ENCODE measurements at places on chromosomes 12 and 14. TPM values are rescaled to one million over a fixed set of nuclear protein-coding genes. Genes with fewer than 3 reads are reported as not detected.

The PRH2 gene
- total RNA-seq, result not detected

GRCh38 chr12:29216266-29216665 lies 67.2 kb downstream of the FAR2 start:
- no peak overlapping the region for H3K4me3 ChIP-seq
- H3K27ac ChIP-seq, result no peak overlapping the region
- DNase-seq, result no peak
- H3K4me1 ChIP-seq, result no peaks in the 10 kb centered on the region

The ARMH4 gene
- total RNA-seq, result not detected

- no peak overlapping the region for H3K27ac ChIP-seq
- H3K27me3 ChIP-seq, result peaks cover 65% of the 10 kb centered on the region
- DNase-seq, result no peak
- peaks cover 5% of the 10 kb centered on the region for H3K4me1 ChIP-seq
These were observed 208.2 kb downstream of the KIF26A start for GRCh38 chr14:104346608-104347007.

GRCh38 chr12:67790660-67791059 lies 142.1 kb downstream of the DYRK2 start:
- H3K27ac ChIP-seq, result no peak overlapping the region
- peaks cover 5% of the 10 kb centered on the region for H3K4me1 ChIP-seq
- no peak for DNase-seq
- no peak overlapping the region for H3K4me3 ChIP-seq
- no peaks in the 10 kb centered on the region for H3K27me3 ChIP-seq

DNA sequence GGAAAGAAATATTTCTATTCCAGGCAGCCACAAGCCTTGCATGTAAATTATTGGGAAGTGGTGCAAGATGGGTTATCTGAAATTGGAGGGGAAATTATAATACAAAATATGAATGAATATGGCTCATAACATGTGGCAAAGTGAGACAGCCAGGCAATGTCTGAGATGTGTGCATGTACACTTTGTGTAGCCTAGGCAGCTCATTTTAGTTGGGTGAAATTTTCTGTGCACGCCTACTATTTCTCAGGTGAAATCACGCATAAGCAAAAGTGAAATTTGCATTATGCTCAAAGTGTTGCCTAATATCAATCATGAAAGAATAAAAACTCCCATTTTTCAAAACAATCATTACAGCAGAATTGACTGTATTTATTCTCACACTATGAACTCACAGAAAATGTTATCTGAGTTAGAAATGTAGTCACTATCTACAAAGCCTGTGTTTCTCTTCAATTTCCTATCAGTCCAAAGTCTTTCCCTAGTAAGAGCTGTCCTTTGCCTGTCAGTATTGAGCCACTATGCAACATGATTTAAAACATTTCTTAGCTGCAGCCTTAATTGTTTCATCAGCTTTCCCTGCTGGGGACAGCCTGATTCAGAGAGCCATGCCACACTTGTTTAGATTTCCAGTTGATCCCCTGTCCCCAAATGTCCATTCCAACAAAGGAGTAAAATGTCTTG lies 80.7 kb downstream of the EPS8 start:
- no peak overlapping the region for H3K4me3 ChIP-seq
- peaks cover 25% of the 10 kb centered on the region for H3K4me1 ChIP-seq
- H3K27me3 ChIP-seq, result no peaks in the 10 kb centered on the region
- no peak for DNase-seq

DNA sequence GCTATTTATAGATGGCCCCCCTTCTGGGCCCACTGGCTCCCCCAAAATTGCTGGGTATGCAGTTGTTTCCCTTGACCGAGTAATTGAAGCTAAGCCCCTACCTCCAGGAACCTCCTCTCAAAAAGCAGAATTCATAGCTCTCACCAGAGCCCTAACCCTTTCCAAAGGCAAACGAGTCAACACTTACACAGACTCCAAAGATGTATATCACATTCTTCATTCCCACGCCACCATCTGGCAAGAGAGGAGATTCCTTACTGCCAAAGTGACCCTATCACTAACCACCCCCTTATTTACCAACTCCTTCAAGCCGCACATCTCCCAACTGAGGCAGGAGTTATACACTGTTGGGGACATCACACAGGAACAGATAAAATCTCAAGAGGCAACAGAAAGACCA lies 66.8 kb downstream of the MOK start:
- peaks cover 7% of the 10 kb centered on the region for H3K36me3 ChIP-seq
- no peaks in the 10 kb centered on the region for H3K4me1 ChIP-seq
- H3K27me3 ChIP-seq, result no peaks in the 10 kb centered on the region
- DNase-seq, result no peak
- H3K4me3 ChIP-seq, result no peak overlapping the region

GRCh38 chr14:22448035-22448904 lies 140.8 kb downstream of the DAD1 start:
- no peak for DNase-seq
- H3K27ac ChIP-seq, result no peak overlapping the region
- H3K4me1 ChIP-seq, result no peaks in the 10 kb centered on the region
- no peak overlapping the region for H3K4me3 ChIP-seq

DNA sequence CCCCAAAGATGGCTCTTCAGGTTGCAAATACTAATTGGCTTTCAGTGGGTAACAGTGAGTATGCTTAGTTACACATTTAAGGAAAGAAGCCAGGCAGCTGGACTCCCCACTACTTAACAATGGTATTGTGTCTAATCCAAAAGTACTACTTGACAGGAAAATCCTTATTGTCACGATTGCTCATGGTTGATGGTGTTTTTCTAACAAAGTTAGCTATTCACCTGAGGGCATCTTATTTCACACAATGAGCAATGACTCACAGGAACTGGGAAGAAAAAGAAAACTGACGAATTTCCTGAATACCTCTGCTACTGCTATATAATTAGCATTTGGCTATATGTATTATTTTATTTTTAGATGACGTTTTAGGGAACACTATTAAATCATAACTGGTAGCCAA lies 33.4 kb upstream of the ALG10 start:
- H3K4me3 ChIP-seq, result no peak overlapping the region
- no peaks in the 10 kb centered on the region for H3K36me3 ChIP-seq
- peaks cover 4% of the 10 kb centered on the region for H3K4me1 ChIP-seq
- DNase-seq, result peak; percentile 67
- no peaks in the 10 kb centered on the region for H3K27me3 ChIP-seq
- H3K27ac ChIP-seq, result no peak overlapping the region

- H3K27me3 ChIP-seq, result no peaks in the 10 kb centered on the region
- no peak for DNase-seq
- no peak overlapping the region for H3K4me3 ChIP-seq
- peaks cover 23% of the 10 kb centered on the region for H3K4me1 ChIP-seq
These were observed 8.3 kb upstream of the SLC38A2 start for GRCh38 chr12:46380881-46381280.

DNA sequence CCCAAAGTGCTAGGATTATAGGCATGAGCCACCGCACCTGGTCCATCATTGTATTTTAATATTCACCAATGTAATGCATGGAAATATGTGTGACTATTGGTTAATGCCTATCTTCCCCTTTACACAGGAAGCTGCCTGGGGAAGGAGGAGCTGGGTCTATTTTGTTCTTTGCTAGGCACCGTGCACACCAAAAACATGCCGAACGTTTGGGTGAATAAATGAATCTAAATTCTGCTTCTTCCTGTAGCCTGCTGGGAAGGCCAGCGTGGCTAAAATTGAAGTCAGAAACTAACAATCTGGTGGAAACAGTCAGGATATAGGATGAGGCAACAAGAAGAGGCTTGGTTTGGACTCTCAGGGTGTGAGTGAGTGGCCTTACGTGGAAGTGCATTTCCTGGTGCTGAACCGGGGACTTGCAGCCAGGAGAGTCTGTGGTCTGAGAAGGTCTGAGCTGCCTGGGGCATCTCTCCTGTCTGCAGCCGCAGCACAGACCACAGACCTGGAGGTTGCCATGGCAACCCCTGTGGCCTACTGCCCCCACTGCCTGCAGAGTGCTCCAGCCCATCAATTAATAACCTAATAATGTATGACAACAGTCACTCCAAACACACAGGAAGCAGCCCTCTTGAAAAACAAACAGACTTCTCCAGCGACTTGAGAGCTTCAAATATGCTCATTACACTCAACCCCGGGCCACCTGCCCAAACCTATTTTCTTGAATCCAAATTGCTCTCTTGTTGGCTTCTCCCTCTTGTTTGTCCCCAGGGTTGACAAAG lies 5.5 kb upstream of the GPR68 start:
- no peaks in the 10 kb centered on the region for H3K27me3 ChIP-seq
- peak overlapping the region; percentile 67 for H3K27ac ChIP-seq
- no peaks in the 10 kb centered on the region for H3K36me3 ChIP-seq
- no peak overlapping the region for H3K4me3 ChIP-seq

DNA sequence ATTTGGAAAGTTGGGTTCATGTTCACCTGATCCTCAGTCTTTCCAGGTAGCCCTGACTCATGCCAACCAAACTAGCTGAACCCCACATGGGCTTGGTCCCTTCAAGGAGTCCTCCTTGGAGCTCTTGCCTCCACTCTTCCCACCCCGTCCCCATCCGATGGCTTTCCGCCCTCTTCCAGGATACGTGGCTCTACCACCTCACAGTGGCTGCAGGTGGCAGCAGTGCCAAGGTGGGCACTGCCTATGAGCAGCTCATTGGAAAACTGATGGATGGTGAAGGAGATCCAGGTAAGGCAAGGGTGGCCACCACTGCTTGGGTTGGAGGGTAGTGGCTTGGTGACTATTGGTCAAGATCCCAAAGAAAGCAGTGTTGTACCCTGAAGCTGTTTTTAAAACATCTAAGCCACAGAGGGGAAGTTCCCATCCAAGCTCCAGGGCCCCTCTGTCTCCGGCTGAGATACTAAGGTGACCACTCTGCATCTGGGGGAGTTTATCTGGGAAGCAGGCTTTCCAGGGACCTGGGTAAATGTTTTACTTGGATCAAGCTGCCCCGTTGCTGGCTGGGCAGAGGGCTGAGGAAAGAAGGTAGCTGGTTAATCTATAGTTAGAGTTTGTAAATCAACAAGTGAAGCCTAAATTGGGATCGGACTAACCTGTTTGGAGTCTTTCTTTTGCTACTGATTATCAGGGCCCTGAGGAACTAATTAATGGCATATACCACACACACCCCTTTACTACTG lies 23.7 kb downstream of the PIGH start:
- H3K4me1 ChIP-seq, result peaks cover under 1% of the 10 kb centered on the region
- no peak for DNase-seq
- H3K27ac ChIP-seq, result no peak overlapping the region
- H3K4me3 ChIP-seq, result no peak overlapping the region

DNA sequence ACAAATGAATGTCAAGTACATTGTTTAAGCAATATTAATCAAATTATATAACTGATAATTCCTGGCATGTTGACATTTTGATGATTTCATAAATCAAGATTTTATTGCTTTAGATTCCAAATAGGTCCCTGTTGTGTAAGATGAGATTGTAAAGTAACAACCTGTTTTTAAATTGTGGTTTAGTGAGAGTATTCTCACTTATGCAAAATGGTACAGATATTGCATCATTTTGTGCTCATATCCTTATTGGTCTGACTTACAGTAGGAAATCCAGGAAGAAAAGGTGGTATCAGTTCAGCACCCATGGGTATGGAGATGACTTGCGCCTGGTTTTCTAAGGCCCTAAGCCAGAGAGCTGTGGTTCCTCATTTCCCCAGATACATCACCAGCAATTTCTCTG lies 165.5 kb downstream of the KIF21A start:
- H3K36me3 ChIP-seq, result no peaks in the 10 kb centered on the region
- H3K27me3 ChIP-seq, result no peaks in the 10 kb centered on the region
- peak; percentile 23 for DNase-seq
- H3K4me1 ChIP-seq, result peaks cover 8% of the 10 kb centered on the region
- H3K4me3 ChIP-seq, result no peak overlapping the region

The NOVA1 gene
- not detected for total RNA-seq

DNA sequence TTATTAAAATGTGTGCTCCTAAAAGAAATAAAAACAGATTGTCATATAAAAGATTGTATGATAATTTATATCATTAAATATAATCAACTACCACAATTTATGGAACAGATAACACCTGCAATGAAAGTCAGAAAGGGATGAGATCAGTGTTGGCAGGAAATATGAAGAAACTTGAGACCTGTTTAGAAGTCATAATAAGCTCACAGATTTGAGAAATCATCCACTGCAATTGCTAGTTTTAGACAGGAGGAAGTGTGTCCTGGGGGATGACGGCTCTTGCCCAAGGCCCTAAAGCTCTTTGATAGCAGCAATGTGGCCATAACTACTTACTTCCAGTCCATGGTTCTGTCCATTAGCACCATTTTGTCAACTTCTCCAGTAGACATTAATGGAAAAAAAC lies 122.8 kb upstream of the SOX5 start:
- H3K4me1 ChIP-seq, result peaks cover 7% of the 10 kb centered on the region
- no peaks in the 10 kb centered on the region for H3K36me3 ChIP-seq
- DNase-seq, result peak; percentile 30
- H3K4me3 ChIP-seq, result no peak overlapping the region

- H3K36me3 ChIP-seq, result peaks cover 7% of the 10 kb centered on the region
- H3K27ac ChIP-seq, result peak overlapping the region; percentile 87
- no peaks in the 10 kb centered on the region for H3K27me3 ChIP-seq
- DNase-seq, result peak; percentile 72
- H3K4me3 ChIP-seq, result no peak overlapping the region
These were observed 230.2 kb upstream of the TBX3 start for GRCh38 chr12:114913871-114914801.

The MSRB3 gene
- 35.1 TPM for total RNA-seq

DNA sequence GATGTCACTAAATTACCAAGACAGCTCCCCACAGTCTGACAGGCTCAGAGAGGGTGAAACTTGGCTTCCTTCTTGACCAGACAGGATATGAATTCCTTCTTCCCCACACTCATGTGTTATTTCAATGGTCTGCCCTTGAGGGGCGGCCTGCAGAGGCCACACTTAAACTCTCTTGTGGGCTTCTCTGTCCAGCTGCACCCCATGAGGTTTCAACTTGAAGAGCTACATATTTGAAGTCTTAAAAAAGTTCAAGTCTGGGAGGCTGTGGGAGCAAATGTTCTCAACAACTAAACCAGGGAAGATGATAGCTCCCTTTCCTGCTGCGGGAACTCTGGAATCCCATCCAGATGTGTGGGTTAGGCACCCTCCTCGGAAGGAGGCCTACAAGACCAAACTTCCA lies 98.3 kb downstream of the TTC7B start:
- DNase-seq, result no peak
- H3K27ac ChIP-seq, result no peak overlapping the region
- H3K27me3 ChIP-seq, result no peaks in the 10 kb centered on the region
- no peak overlapping the region for H3K4me3 ChIP-seq
- H3K4me1 ChIP-seq, result no peaks in the 10 kb centered on the region

- H3K4me3 ChIP-seq, result no peak overlapping the region
- H3K4me1 ChIP-seq, result peaks cover 32% of the 10 kb centered on the region
These were observed 89.4 kb downstream of the ATP23 start for GRCh38 chr12:58030566-58031279.

The PAX9 gene
- total RNA-seq, result 5.5 TPM

The LRP1-AS gene
- not detected for total RNA-seq

The EPS8 gene
- total RNA-seq, result 85.3 TPM

- DNase-seq, result no peak
- H3K4me3 ChIP-seq, result no peak overlapping the region
These were observed 87.6 kb downstream of the GPR65 start for GRCh38 chr14:88092529-88092928.

GRCh38 chr14:72559202-72559601 lies 334.7 kb downstream of the DPF3 start:
- peak overlapping the region; percentile 6 for H3K27ac ChIP-seq
- no peaks in the 10 kb centered on the region for H3K36me3 ChIP-seq
- H3K4me3 ChIP-seq, result peak overlapping the region; percentile 54
- peak; percentile 78 for DNase-seq
- H3K4me1 ChIP-seq, result peaks cover 19% of the 10 kb centered on the region

The IL26 gene
- total RNA-seq, result not detected

GRCh38 chr12:105861227-105861626 lies 277.5 kb downstream of the NUAK1 start:
- H3K4me1 ChIP-seq, result no peaks in the 10 kb centered on the region
- H3K27ac ChIP-seq, result no peak overlapping the region
- no peak overlapping the region for H3K4me3 ChIP-seq
- H3K27me3 ChIP-seq, result no peaks in the 10 kb centered on the region
- no peaks in the 10 kb centered on the region for H3K36me3 ChIP-seq

Measured in MCF 10A (cell line).